Motor neuron (in vitro differentiated cells): ENCODE measurements at places on chromosomes 5 and 9. TPM values are rescaled to one million over a fixed set of nuclear protein-coding genes. Genes with fewer than 3 reads are reported as not detected.

The SV2C gene
- total RNA-seq = 0.34 and 0.38 TPM in 2 replicates

The AK8 gene
- total RNA-seq = 0.99 and 1.3 TPM in 2 replicates

The PHF24 gene
- total RNA-seq = 1.1 TPM in 2 replicates

The TMEM232 gene
- total RNA-seq = 3.3 and 3.4 TPM in 2 replicates

The OR1Q1 gene
- total RNA-seq = 1.1 TPM in 1 of 2 replicates, not detected in the other

The TXNDC8 gene
- total RNA-seq = not detected in 2 replicates

The SLC45A2 gene
- 0.50 and 1.9 TPM in 2 replicates for total RNA-seq

The IL17B gene
- not detected in 2 replicates for total RNA-seq
